Effector memory CD8-positive, alpha-beta T cell (primary cell): ENCODE measurements at places on chromosomes 1 and 21.
A peak's percentile ranks its signal among the peaks of the same experiment; 100 is the strongest.

GRCh38 chr1:206496131-206496793 is 11.1 kb upstream of the RASSF5 start:
- no peak for DNase-seq

DNA sequence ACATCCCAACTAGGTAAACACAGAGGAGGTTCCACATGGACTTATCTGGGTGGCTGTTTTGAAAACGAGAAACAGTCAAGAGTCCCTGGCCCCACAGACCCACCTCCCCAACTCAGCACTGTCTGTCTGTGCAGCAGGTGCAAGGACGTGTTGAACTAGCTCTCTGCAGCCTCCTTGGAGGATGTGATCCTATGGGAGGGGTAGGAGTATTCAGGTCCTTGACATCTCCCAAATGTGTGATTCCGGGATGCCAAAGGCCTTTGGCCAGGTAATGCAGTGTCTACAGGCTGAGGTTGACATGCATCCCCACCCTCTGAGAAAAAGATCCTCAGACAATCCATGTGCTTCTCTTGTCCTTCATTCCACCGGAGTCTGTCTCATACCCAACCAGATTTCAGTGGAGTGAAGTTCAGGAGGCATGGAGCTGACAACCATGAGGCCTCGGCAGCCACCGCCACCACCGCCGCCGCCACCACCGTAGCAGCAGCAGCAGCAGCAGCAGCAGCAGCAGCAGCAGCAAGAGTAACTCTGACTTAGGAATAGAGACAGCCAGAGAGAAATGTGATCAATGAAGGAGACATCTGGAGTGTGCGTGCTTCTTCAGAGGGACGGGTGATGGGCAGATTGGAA is 151.6 kb upstream of the CAMK1G start:
- no peak for DNase-seq

GRCh38 chr1:119887427-119887826 is 8.9 kb downstream of the ADAM30 start:
- DNase-seq, result no peak

GRCh38 chr1:27336756-27337155 is 5.1 kb upstream of the SYTL1 start:
- no peak for DNase-seq

DNA sequence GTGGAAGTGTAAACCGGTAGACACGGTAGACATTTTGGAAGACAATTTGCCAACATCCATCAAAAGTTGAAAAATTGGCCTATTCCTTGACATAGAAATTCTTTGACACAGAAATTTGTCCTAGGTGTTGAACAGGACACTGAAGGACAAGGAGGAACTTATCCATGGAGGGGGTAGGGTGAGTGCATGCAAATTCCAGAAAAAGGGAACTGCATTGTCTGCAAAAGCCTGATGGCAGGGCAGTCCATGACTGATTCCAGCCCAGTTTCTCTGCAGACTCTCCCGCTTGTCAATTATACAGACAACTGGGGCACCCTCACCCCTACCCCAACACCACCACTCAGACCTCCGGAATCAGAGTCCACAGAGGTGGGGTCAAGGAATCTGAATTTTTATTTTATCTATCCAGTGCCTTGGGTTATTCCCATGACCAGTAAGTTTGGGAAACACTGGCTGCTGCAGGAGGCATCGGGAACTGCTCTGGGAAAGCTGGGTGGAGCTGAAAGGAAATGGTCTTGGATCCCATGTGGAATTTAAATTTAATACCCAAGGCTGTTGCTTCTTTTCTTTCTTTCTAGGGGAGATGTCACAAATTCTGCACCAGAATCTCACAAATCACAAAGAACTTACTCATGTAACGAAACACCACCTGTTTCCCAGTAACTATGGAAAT is 103.3 kb upstream of the SLC45A1 start:
- DNase-seq, result no peak

GRCh38 chr21:34594566-34595234 is 20.2 kb downstream of the RCAN1 start:
- no peak for DNase-seq

GRCh38 chr1:186671136-186671825 is 8.9 kb downstream of the PTGS2 start:
- DNase-seq, result no peak

DNA sequence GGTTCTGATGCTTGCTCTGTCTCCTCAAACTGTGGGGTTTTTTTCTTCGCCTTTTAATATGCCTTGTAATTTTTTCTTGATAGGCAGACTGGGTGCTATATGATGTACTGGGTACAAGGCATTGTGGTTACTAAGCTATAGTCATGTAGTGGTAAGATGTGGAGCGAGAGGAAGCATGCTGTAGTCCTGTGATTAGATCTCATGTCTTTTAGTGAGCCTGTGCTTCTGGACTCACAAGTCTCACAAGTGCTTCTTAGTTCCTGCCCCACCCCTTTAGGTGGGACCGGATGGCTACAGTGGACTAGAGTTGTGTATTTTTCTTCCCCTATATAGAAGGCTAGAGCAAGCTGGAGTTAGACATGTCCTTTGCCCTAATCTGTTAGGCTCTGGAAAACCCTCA is 178.7 kb downstream of the DNM3 start:
- no peak for DNase-seq

DNA sequence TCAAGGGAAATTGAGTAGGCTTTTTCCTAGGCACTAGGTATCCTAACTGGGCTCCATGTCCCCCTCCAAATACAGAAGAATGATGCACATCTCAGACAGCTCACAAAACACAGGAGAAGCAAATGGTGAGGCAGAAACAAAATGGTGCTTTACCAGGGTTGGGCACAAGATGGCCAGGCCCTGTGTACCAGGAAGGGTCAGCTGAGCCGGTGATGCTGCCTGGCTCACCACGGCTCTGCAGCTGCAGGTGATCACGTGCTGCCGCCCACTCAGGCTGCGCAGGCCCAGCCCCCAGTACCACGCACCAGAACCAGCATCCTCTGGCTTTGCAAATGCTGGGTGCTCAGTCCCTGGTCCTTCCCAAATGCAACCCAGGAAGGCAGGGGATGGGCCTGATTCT is 993 bp upstream of the DSCAM start:
- DNase-seq, result no peak

DNA sequence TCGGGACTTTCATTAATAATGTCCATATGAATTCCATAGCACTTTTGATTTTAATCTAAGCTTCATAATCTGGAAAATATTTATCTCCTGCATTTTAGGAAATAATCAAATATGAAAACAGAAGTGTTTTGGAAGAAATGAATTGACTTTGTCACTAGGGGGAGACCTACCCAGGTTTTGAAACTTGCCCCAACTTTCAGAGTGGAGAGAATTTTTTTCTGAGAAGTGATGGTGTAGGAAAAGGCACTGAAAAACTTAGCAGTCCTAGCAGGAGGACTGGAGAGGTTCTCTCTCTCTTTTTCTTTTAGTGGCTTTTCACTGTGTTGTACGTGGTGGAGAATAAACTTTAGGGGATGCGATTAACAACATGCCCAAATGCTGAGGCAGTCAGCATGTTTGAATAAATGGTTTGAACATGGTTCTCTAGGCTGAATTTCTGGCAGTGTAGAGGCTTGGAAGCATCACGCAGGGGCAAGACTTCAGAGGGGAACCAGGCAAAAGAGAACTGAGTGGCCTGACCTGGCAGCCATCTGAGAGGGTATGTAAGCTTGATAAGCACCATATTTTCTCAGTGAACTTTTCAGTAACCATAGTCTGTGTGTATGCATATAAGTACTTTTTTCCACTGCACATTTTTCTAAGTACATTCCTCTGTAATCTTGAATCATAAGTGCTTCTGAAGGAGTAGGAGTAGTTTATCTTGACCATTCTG is 68.3 kb upstream of the NEK7 start:
- DNase-seq, result peak; percentile 16

GRCh38 chr1:18634276-18634675 is 3.6 kb downstream of the PAX7 start:
- no peak for DNase-seq

DNA sequence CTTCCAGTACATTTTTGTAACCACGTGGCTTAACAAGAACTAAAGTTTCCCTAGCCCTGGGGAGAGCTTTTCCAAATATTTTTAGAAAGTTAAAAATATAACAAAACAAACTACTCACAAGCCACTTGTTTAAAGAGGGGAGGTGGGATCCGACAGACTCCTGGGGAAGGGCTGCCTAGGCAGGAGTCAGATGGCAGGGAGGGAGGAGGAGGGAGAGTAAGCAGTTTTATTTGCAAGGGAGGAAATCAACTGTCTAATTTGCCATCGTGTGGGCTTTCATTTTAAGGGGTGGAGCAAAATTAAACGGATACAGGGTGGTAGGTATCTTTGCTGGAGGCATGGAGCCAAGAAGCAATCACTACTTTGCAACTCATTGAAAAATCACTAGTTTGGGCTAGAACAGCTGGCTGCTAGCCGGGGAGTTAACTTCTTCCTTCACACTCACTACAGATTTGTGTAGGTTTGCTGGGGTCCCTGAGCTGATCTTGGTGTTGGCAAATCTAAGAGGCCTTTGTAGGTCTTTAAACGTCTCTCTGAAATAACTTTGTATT is 8.8 kb downstream of the BARHL2 start:
- no peak for DNase-seq

- DNase-seq, result no peak
Observed at GRCh38 chr1:186146974-186147373, 228.1 kb downstream of the TPR start.

DNA sequence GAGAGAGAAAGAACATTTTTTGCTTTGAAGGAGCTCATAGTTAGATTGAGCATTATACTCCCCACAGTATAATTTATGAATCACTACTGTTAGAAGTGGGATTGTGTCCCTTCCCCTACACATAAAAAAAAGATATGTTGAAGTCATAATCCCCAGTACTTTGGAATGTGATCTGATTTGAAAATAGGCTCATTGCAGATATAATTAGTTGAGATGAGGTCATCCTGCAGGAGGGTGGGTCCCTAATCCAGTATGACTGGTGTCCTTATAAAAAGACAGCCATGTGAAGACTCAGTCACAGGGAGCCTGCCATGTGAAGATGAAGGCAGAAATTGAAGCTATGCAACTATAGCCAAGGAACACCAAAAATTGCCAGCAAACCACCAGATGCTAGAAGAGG is 76.4 kb downstream of the TGFB2 start:
- DNase-seq, result no peak

DNA sequence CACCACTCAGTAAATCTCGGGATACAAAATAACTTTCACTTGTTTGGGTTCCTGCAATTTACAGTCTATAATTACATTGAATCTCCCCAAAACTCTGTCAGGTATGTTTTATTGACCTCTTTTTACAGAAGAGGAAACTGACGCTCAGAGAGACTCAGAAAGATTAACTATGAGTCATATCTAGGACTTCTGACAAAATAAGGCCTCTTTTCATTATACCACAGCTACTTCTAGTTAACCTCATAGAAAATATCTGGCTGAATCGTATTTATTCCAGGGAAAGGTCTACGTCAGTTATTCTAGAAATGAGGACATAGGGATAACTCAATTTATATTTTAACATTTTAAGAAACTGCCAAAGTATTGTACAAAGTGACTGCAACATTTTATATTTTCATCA is 211.1 kb upstream of the FAM78B start:
- no peak for DNase-seq

GRCh38 chr1:100034470-100034869 is 64.7 kb downstream of the SLC35A3 start:
- DNase-seq, result no peak

- no peak for DNase-seq
Observed at GRCh38 chr1:168550971-168551370, 7.2 kb upstream of the XCL2 start.

GRCh38 chr1:209707308-209707707 is 2.7 kb downstream of the HSD11B1 start:
- no peak for DNase-seq

GRCh38 chr1:30317921-30318320 is 405.5 kb downstream of the MATN1 start:
- no peak for DNase-seq

- no peak for DNase-seq
Observed at GRCh38 chr1:32025515-32025914, 11.8 kb downstream of the KHDRBS1 start.

DNA sequence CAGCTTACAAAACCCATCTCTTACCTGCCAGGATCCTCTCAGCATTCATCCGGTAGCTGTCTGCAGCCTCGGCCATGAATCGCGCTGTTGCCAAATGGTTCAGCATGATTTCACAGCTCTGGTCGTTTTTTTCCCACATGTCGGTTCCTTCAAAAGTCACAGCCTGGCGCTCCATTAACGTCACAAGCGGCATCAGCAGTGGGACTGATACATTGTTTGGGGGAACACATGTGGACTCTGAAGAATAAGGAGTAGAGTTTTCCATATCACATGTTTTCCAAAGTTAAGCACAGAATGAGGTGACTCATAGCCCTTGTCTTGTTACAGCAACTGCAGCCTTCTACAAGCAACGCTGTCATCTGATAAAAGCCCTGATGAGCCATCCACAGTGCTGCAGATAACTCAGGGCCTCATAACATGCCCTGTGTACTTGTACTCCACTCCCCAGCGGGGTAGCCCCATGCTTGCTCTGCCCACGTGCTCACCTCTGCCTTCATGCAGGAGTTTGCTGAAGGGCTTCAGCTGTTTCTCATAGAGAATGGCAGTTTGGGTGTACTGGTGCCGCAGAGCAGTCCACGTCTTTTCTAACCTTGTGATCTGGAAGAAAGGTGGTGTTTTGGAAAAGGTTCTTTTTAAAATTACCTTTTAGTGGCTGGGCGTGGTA is 114.2 kb downstream of the BCAR3 start:
- DNase-seq, result no peak

- no peak for DNase-seq
Observed at GRCh38 chr1:169236143-169236542, 129.7 kb downstream of the ATP1B1 start.

GRCh38 chr1:176111835-176112234 is 95.3 kb downstream of the COP1 start:
- no peak for DNase-seq

DNA sequence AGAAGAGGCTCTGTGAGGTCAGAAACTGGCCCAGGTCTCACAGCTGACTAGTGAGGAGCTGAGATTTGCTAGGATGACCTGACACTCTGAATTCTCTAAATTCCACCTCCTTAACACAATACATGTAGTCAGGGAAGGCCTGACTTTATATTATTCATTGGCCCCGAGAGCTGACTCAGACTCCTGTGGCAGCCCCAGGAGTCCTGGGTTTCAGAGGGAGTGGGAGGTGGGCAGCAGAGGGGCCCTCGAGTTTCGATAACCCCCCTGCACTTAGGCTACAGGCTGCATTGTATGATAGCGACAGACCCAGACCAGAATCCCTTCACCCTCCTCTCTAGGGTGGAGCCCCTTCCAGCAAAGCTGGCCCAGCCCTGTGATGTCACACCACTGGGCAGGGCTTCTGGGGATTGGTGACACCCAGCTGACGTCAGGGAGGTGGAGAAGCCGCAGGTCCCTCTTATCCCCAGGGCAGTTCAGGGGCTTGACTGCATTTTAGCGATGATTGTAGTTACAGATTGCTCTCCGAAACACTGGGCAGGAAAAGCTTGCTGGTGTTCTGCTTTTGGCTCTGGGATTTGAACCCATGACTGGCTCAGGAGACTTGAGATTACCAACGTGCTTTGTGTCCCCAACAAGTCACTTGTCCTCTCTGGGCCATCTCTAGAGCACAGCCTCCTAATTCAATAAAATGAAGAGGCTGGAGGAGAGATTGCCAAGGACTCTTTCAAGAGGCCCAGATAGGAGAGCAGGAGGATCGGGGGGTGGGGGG is 17.0 kb upstream of the GPR37L1 start:
- DNase-seq, result no peak

- no peak for DNase-seq
Observed at GRCh38 chr21:42724226-42724920, 71.0 kb downstream of the PDE9A start.
